NCI-H1417 (cell line): ENCODE measurements at places on chromosomes 3 and 15.
A peak's percentile ranks its signal among the peaks of the same experiment; 100 is the strongest.

DNA sequence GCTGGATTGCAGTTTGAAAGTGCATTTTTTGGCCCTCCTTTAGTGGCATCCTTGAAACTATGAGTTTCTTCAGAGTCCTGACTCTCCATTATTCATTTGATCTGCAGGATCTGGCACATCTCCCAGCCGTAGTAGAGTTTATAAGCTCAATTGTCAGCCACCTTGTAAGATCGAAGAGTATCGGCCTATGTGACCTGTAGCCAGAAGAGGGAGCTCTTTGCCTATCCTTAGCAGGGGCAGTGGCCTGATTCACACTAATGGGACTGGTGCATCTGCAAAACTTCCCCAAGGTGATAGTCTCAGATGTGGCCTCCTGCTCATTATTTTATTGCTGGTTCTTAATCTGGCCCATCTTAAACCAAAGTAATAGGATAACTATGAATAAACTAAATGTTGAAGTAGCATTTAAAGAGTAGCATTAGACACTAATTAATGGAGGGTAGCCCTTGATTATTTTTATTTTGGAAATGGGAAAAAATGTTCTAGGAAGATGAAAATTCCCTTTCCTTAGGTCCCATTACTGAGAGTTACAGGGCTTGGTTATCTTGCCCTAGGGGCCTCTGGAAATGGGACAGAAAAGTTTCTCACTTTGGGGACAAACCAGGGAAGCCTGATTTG is 21.2 kb downstream of the GCSAM start:
- peak; percentile 45 for DNase-seq

DNA sequence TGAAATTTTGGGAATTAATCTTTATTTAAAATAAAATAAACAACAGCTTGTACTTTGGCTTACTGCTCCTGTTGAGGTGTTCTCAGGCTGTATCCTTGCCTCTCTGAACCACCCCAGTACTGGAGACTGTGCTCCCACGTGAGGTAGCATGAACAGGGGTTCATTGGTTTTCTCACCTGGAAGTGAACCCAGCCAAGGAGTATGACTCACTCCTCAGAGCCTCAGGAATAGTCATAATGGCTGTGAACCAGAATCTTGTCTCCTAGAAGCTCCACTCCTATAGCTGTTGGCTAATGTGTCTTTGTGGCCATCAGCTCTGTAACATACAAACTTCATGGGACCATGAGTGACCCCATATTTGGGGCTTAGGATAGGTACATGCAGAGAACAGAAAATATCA is 122.5 kb upstream of the ST8SIA2 start:
- no peak for DNase-seq

- DNase-seq, result peak; percentile 48
These were observed 55.9 kb downstream of the IFT80 start for GRCh38 chr3:160343132-160343531.

- no peak for DNase-seq
These were observed 35.4 kb downstream of the FXR1 start for GRCh38 chr3:180947761-180948390.

DNA sequence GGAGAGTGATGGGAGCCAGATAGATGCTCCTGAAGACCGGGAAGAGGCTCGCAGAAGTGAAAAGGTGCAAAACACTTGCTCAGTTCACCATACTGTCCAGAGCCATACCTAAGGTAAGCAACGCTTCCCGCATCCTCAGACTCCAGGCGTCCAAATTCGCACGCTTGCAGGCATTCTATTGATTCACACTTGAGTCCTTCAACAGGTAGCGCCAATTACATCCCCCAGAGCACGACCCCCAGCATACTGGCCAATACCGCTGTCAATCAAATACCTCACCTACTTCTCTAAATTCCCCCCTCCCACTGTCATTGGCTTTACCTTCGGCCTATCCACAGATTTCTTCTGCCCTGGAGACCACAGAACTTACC is 361 bp upstream of the STXBP5L start:
- no peak for DNase-seq
